ENCODE measurements at places on chromosomes 1 and 21.

DNA sequence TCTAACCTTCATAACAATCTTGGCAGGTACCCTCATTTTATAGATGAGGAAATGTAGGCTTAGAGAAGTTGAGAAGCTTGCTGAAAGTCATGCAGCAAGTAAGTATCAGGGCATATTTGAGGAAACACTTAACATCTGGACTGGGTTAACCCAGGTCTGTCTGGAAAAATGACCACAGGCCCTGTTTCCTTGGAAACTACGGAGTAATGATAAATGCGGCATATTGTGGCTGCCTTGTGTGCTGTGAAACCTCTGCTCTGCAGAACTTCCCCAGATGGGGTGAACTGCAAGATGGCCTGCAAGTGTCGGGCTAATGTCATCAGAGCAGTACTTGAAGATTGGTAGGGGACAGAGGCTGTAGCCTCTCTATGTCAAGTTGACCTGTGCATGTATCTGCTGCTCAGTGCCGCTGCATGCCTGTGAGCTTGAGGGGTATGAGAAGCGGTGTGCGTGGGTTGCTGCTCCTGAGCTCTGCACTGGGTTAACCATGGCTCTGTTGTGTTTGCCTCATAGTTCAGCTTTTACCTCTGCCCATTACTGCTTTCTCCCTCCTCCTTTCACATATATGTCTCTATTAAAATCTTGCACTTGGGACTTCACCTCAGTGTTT, 83.1 kb downstream of the WDR3 start:
- DNase-seq, result no peak

DNA sequence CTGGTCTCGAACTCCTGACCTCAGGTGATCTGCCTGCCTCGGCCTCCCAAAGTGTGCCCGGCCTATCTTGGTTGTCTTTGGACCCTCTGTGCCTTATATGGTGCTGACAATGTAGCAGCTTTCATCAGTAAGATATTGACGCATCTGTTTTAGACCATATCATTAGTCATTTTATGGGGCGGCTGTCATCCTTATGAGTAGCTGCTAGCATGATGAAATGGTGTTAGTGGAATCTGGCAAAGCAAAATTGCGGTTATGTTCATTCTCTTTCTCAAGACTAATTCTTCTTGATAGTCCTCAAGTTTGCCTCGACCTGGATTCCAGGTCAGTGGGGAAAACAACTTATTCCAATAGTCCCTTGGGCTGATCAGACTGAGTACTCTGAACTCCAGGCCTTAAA, 199.9 kb downstream of the PRDM2 start:
- DNase-seq, result no peak

GRCh38 chr1:152159144-152159543, at the start of gene RPTN:
Gene RPTN (minus strand): TSS chr1:152159228. CDS start chr1:152157889, 1,339 bp downstream.
- DNase-seq, result no peak

DNA sequence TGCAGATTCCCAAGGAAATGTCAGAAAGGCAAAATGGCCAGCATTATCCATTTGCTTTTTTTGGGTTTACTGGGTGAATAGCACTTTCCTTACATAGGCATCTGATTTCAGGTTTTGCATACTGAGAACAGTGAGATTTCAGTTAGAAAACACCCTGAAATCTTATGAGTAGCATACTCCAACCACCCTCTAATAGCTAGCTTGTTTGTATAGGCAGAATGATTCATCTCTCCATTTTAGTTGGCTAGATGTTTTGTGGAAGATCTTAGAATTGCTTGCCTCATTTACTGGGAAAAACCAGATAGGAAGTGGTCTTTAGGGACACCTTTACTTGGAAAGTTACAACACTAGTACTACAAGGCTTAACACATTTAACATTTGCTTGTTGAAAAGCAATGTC, 10.4 kb downstream of the KYAT3 start:
- no peak for DNase-seq

DNA sequence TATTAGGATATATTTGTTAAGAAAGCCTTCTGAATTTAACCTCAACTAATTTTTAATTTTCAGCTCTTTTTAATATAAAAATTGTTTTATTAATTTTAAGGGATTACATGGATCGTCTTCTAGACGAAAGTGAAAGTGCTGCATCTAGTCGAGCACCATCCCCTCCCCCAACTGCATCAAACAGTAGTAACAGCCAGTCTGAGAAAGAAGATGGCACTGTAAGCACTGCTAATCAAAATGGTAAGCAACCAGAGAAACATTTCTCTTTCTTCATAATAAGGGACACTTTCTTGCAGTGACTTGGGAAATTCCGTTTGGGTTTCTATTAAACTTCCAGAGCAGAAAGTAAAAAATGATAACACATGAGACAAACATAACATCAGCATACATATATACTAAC, 56.9 kb downstream of the MIER1 start:
- no peak for DNase-seq

DNA sequence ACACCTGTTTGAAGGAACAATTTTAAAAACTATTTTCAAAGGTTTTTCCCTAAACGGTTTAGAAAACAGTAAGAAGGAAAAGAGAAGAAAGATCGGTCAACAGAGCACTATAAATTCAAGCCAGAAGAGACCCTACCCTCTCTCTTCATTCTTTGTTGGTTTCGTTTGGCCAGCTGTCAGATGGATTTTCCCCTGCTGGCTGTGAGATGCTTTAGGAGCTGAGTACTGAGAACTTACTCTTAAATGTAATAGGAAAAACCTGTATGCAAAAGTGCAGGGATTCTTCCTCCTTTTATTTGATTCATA, 1.3 kb upstream of the TXNIP start:
- no peak for DNase-seq

DNA sequence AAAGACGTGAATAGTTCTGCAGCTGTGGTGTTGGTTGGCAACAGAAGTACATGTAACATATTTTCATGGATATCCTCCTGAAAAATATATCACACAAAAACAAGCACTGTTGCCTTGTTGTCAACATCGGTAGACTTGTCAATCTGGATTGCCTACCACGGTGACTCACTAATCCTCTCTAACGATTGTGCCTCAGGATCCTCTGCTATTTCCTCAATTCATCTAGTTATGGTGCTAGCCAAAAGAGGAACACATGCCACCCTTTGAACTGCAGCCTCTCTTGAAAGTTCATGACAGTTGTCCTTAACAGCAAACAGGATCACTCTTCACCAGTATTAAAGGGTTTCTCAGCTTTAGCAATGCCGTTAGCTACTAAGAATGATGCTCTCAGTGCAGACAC, 25.7 kb downstream of the RASAL2 start:
- DNase-seq, result no peak

DNA sequence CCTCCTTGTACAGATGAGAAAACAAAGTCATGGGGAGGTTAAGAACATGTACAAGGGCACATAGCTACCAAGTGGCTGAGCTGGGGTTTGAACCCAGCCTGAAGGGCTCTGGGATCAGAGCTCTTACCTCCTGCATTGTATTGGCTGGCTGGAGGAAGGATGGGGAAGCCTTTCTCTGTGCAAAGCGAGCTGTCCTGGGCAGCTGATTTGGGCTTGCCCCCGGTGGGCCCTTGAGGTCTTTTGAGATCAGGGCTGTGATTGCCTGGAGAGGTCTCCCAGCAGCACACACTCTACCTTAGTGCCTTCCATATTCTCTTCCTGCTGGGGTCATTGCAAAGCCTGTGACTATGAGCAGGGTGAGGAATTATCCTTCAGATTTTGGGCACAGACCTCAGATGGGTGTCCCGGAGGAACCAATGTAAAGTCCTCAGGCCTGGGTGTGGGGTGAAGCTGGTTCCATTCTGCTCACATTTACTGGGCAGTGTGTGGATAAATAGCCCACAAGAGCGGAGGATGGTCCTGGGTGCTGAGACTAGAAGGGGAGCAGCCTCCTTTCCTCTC, 53.3 kb upstream of the EPS8L3 start:
- DNase-seq, result no peak

Measured in memory B cell (primary cell).